ENCODE measurements at places on chromosomes 7 and 10.

DNA sequence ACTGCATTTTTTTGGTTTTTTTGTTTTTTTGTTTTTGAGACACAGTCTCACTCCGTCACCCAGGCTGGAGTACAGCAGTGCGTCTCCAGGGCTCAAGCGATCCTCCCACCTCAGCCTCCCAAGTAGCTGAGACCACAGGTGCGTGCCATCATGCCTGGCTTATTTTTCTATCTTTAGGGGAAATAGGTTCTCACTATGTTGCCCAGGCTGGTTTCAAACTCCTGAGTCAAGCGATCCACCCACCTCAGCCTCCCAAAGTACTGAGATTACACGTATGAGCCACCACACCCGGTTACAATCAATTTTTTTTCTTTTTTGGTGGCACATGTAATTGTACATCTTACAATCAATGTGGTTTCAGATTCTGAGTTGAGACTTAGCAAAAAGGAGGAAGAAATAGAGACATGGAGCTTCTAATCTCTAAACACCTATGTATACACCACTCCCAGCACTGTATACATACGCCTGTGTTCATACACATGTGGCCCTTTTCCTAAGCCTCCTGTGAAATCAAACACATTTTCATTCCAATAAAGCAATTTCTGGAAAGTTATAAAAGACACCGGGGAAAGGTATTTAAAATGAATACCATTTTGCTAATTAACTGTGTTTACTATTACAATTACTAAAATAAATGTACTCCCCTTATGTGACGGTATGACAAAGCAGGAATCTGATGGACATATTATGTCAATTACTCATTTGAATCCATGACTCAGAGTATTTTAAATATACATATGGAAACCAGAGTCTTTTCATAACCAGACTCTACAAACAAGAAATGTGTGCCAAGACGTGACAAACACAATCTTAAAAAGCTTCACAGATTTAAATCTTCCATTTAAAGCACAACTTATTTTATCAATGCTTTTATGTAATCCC, 40.9 kb downstream of the SMURF1 start:
- no peak for DNase-seq

DNA sequence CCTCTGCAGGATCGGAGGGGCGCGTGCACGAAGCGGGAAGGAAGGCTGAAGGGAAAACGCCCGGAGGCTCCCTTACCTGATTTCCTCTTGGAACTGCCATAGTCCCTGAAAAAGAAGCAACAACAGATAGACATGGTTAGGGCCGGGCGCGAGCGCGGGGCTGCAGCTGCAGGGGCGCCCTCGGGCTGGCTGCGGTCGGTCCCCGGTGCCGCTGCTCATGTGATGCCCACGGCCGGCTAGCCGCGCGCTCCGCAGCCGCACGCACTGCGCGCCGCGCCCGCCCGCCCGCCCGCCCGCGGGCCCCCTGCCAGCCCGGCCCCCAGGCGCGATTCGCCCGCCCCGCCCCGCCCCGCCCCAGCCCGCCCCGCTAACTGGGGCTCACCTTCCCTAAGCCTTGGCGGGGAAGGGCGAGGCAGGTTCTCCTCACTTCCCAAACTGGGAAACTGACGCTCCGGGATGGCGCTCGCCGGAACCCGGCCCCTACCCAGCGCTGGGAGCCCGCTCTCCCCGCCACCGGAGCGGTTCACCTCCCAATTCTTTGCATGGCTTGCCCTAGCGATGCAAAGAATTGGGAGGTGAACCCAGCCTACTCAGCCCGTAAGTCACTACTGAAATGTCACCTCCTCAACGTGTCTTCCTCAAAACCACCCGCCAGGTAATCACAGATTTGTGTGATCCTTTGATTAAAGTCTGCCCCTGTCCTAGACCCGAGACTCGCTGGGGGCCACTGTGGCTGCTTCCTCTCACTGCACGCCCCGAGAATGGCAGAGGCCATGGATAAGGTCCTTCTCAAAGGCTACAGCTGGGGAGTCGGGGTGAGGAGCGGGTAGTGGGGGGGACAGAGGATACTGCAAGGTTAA, 162.2 kb downstream of the SH3PXD2A start:
- DNase-seq, result no peak

DNA sequence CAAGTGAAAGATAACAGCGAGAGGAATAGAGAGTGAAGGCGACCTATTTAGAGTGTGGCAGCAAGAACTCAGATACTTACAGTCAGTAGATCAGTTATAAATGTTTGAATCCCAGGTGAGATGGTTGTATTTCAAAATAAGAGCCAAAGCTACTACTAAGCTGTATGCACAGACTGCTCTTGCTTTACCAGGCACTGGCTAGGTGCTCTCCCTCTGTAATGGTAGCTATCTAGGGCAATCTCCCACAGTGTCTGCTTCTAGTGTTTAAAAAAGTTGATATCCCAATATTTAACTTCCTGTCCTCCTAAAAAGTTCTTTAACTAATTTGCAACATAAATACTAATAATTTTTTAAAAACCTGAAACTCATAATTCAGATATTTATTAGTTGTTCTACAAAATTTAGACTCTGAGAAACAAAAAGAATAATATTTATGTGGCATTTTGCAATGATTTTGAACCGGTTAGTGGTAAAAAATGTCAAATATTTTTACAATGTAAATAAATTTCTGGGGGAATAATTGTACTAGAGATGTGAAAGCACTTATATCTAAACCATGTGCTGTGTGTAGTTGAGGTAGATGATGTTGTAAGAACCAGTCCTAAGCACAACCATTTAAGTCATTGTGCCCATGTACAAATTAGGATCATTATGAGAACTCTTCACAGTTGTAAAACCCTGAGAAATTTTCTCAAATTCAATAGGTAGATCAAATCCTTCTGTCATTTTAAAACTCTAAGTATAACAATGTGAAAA, 349.3 kb upstream of the SEMA3D start:
- DNase-seq, result no peak

GRCh38 chr7:157867685-157868305, 531.0 kb downstream of the DNAJB6 start:
- no peak for DNase-seq

- no peak for DNase-seq
These were observed 22.9 kb upstream of the NANOS1 start for GRCh38 chr10:119006451-119007210.

DNA sequence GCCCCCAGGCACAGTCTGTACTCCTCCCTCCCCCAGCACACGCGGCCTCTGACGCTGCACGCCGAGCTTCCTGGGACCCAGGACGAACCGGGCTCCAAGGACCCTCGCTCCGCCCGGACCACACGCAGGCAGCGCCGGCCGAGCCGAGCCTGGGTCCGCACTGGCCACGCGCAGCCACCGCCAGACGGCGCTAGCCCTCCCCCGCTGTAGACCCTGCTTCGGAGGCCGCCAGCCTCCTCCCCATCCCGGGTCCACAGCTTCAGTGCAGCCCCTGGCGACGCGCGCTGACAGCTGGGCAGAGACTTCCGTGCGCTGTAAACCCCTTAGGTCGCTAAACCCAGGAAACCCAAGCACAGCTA, 936 bp upstream of the TCERG1L start:
- DNase-seq, result no peak

GRCh38 chr10:126181626-126182025, 206.7 kb downstream of the ADAM12 start:
- DNase-seq, result no peak

DNA sequence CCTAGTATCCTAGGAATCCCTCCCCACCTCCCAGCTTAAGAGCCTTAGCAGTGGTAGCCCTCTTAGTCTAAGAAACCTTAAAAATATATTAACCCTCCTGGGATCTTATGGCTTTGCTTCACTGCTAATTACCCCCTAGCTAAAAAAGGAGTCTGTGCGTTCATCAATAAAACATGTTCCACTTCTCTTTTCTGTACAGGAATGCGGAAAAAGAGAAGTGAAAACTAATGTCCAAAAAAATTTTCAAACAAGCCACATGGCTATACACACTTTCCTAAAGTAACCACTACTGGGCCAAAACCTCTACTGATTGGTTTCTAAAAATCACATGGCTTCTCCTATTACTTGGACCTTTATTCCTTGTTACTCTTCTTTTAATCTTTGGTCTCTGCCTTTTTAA, 667.1 kb upstream of the LRRTM3 start:
- DNase-seq, result no peak

- DNase-seq, result no peak
These were observed 315.3 kb downstream of the SDK1 start for GRCh38 chr7:3616306-3616705.

DNA sequence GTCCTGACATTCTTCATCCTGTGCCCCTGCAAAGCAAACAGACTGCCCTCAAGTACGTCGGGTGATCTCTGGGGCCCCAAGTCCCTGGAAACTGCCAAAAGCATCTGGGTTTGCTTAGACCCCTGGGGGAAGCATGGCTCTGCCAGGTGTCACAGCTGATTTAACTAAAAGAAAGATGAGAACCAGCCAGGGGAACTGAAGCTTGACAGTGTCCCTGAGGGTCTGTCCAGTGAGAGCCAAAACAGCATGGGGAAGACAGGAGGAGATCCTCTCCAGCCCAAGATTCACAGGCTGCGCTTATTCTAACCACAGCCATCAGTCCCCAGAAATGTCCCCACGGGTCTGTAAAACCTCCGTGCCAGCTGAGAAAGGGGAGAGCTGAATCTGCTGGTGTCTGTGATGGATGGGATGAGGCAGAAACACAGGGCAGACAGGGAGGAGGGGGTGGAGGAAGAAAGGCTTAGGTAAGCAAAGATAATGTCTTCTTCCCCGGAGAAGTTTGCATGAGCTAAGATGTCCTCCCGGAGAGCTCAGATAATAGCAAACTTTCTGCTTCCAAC, 21.3 kb downstream of the CCDC3 start:
- DNase-seq, result no peak

DNA sequence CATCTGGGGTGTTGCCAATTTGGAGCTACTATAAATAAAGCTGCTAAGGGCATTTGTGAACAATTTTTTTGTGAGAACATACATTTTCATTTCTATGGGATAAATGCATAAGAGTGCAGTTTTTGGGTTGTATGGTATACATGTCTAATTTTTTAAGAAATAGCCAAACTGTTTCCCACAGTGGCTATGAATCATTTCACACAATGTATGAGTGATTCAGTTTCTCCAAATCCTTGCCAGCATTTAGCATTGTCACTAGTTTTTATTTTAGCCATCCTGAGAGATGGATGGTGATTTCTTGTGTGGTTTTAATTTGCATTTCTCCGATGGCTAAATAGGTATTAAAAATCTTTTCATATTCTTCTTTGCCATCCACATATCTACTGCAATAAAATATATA, 105.3 kb downstream of the AMPH start:
- DNase-seq, result no peak

- DNase-seq, result no peak
These were observed 73.4 kb upstream of the SLC13A1 start for GRCh38 chr7:123273185-123273584.

GRCh38 chr7:36648441-36648840, 75.9 kb downstream of the AOAH start:
- no peak for DNase-seq

DNA sequence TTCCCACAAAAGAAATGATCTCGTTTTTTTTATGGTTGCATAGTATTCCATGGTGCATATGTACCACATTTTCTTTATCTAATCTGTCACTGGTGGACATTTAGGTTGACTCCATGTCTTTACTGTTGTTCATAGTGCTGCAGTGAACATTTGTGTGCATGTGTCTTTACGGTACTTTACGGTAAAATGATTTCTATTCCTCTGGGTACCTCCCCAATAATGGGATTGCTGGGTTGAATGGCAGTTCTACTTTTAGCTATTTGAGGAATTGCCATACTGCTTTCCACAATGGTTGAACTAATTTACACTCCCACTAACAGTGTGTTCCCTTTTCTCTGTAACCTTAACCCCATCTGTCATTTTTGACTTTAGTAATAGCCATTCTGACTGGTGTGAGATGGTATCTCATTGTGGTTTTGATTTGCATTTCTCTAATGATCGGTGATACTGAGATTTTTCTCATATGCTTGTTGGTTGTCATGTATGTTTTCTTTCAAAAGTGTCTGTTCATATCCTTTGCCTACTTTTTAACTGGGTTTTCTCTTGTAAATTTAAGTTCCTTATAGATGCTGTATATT, 37.2 kb downstream of the MKLN1 start:
- no peak for DNase-seq

GRCh38 chr7:9921326-9921725, 1052.3 kb upstream of the PHF14 start:
- no peak for DNase-seq

GRCh38 chr7:130305433-130306042, 12.6 kb downstream of the CPA4 start:
- DNase-seq, result no peak

- DNase-seq, result no peak
These were observed 26.8 kb downstream of the CFAP69 start for GRCh38 chr7:90271753-90272152.

GRCh38 chr10:55024713-55025112, 223.7 kb upstream of the PCDH15 start:
- no peak for DNase-seq

GRCh38 chr7:54812756-54813322, 53.8 kb upstream of the SEC61G start:
- no peak for DNase-seq

DNA sequence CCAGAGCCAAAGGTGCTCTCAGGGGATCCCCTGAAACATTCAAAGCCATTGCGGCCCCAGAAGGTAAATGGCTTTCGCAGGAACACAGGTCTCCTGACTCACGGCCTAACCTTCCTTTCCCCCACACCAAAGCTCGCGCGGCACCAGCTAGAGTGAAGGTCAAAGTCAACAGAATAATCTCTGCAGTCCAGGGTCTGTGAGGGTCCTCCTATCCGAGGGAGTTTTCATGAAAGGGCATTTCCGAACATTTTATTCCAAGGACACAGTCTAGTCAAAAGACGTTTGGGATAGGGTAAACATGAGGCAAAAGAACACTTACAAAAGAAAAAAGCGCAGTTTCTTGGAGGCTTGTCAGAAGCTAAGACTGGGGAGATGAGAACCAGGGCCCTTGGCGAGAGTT, 559 bp upstream of the STEAP2 start:
- no peak for DNase-seq

DNA sequence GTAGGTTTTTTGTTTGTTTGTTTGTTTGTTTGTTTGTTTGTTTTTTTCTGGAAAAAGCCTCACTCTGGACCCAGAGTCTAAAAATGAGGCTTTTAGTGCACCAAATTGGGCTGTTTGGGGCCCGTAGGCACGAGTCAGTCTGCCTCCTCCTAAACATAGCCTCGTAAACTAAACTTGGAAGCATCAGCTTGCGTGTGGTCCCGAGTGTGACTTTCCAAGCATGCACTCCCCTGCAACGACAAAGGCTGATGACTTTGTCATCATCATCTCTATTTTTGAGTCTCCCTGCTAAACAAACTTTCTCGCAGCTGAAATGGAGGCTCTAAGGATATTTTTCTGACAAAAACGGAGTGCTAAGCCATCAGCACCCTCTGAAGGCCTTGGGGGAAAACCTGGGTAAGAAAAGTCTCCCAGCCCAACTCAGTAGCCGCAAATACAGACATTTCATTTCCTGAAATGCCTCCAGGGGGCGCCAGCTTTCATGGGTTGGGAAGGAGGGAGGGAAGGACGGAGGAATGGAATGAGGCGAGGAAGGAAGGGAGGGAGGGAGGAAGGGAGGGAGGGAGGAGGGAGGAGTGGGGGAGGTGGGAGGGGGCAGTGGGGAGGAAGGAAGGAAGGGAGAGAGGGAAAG, 245.9 kb downstream of the KCNMA1 start:
- DNase-seq, result no peak
